ENCODE measurements at places on chromosomes 3 and 15. TPM values are rescaled to one million over a fixed set of nuclear protein-coding genes. Genes with fewer than 3 reads are reported as not detected.

OCA2 gene
- total RNA-seq = not detected

TRIM59 gene
- total RNA-seq = 0.73 TPM

FAM81A gene
- total RNA-seq = 11.0 TPM

POLQ gene
- total RNA-seq = 0.57 TPM

SKOR1 gene
- not detected for total RNA-seq

CXCR6 gene
- 0.19 TPM for total RNA-seq

FOXL2NB gene
- total RNA-seq = not detected

PRSS50 gene
- 0.11 TPM for total RNA-seq

TGM4 gene
- total RNA-seq = not detected

STRIT1 gene
- 0.84 TPM for total RNA-seq

MASP1 gene
- 129 TPM for total RNA-seq

ILDR1 gene
- total RNA-seq = 0.16 TPM

CTDSPL gene
- 47.3 TPM for total RNA-seq

CCDC9B gene
- 162 TPM for total RNA-seq

SAMMSON gene
- not detected for total RNA-seq

PLA2G4B gene
- 5.8 TPM for total RNA-seq

HHATL gene
- total RNA-seq = 440 TPM

AP3S2 gene
- total RNA-seq = 46.9 TPM
